ENCODE measurements at places on chromosomes 6 and 20.

DNA sequence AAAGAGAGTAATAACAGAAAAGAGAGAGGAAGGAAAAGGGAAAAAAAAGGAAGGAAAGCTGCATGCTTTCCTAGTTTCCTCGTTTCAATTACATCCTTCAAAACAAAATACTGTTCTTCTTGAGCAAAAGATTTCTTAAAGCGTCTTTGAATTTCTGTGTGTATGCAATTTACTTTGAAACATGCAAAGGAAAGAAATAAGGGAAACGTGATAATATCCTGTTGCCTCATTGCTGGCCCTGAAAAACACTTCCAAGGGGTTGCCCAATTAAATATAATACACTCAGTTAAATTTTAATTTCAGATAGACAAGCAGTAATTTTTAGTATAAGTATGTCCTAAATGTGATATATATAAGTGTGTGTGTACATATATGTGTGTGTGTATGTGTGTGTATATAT is 51.2 kb upstream of the TPD52L1 start:
- no peak for DNase-seq

GRCh38 chr6:7183707-7184106 is 75.9 kb downstream of the RREB1 start:
- DNase-seq: no peak

GRCh38 chr6:13671548-13672127 is 40.0 kb downstream of the RANBP9 start:
- no peak for DNase-seq

GRCh38 chr20:17223553-17223952 is 3.3 kb upstream of the PCSK2 start:
- DNase-seq: no peak
